ENCODE measurements at places on chromosomes 16 and 17. TPM values are rescaled to one million over a fixed set of nuclear protein-coding genes. Genes with fewer than 3 reads are reported as not detected.

The LGALS9B gene
- not detected for polyA plus RNA-seq

The HSPB9 gene
- polyA plus RNA-seq = 0.54 TPM

The MRPL38 gene
- 83.7 TPM for polyA plus RNA-seq

The PPP1R27 gene
- polyA plus RNA-seq = not detected

The NME2 gene
- polyA plus RNA-seq = 238 TPM

The SDR42E1 gene
- 11.9 TPM for polyA plus RNA-seq

The GRAPL gene
- polyA plus RNA-seq = not detected

The PPL gene
- polyA plus RNA-seq = 43.5 TPM

The MARF1 gene
- polyA plus RNA-seq = 31.6 TPM

The RNF112 gene
- polyA plus RNA-seq = 14.3 TPM

The TMEM132E gene
- 5.6 TPM for polyA plus RNA-seq

The FOXN1 gene
- not detected for polyA plus RNA-seq

The C17orf113 gene
- polyA plus RNA-seq = 2.9 TPM

The NACA2 gene
- polyA plus RNA-seq = not detected

The KCTD19 gene
- polyA plus RNA-seq = 3.5 TPM

The UTS2R gene
- polyA plus RNA-seq = not detected

The VASN gene
- 5.0 TPM for polyA plus RNA-seq

The GPR142 gene
- polyA plus RNA-seq = 0.51 TPM

The BCL6B gene
- 2.9 TPM for polyA plus RNA-seq

The ARHGDIG gene
- polyA plus RNA-seq = 83.1 TPM

The PKMYT1 gene
- polyA plus RNA-seq = 47.6 TPM

The KIFC3 gene
- polyA plus RNA-seq = 78.3 TPM

The DHRS7C gene
- polyA plus RNA-seq = 2.0 TPM

The HEATR9 gene
- polyA plus RNA-seq = not detected

The COX6A2 gene
- 1.8 TPM for polyA plus RNA-seq

The ARL5C gene
- not detected for polyA plus RNA-seq

The HOXB5 gene
- polyA plus RNA-seq = 234 TPM

The CHST4 gene
- 0.78 TPM for polyA plus RNA-seq

The OSGIN1 gene
- 2.9 TPM for polyA plus RNA-seq

The FNDC8 gene
- polyA plus RNA-seq = not detected

The B4GALNT2 gene
- not detected for polyA plus RNA-seq

The ZNF469 gene
- polyA plus RNA-seq = 0.34 TPM

The ITGAL gene
- polyA plus RNA-seq = 1.5 TPM

The CRISPLD2 gene
- polyA plus RNA-seq = 13.2 TPM

The GDPD3 gene
- polyA plus RNA-seq = 0.76 TPM

The CLDN9 gene
- polyA plus RNA-seq = 16.3 TPM

The ENDOV gene
- polyA plus RNA-seq = 32.0 TPM

The C16orf96 gene
- polyA plus RNA-seq = 0.90 TPM

The CD300E gene
- 0.25 TPM for polyA plus RNA-seq

The CORO6 gene
- 1.7 TPM for polyA plus RNA-seq

The TBC1D3H gene
- not detected for polyA plus RNA-seq

The FOXC2 gene
- polyA plus RNA-seq = 0.71 TPM

The PYY gene
- polyA plus RNA-seq = not detected

The KCNJ18 gene
- polyA plus RNA-seq = not detected
